ENCODE measurements at places on chromosomes 5 and 9.

GRCh38 chr5:56330806-56331205 lies 97.7 kb upstream of the ANKRD55 start:
- DNase-seq: no peak

DNA sequence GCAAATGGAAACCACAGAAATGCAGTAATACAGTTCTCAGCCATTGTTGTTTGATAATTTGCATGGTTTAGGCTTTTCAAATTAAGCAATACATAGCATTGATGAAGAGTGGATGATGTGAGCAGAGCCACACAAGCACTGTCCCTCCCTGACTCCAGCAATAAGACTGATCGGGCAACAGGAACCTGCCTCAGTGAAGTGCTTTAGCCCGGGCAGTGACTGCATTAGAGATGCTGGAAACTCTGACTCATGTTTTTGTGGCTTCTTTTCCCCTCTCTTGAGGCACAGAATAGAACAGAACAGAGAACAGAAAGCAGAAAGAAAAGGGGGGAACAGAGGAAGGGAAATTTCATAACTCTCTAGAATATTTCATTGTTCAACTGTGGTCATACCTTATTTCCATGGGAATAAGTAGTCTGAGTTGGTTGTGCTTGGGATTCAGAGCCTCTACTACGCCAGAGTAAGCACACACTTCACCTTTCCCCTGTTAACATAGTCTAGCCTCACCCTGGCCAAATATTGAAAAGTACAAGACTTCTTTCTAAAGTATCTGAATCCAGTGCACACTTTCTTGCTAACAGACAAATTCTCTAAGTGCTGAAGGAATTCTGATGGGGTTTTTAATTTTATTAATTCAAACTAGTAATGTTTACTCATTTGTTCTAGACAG lies 164.8 kb upstream of the VCAN start:
- DNase-seq: no peak

- no peak for DNase-seq
These were observed 253.4 kb downstream of the ARHGAP26 start for GRCh38 chr5:143023411-143024096.

DNA sequence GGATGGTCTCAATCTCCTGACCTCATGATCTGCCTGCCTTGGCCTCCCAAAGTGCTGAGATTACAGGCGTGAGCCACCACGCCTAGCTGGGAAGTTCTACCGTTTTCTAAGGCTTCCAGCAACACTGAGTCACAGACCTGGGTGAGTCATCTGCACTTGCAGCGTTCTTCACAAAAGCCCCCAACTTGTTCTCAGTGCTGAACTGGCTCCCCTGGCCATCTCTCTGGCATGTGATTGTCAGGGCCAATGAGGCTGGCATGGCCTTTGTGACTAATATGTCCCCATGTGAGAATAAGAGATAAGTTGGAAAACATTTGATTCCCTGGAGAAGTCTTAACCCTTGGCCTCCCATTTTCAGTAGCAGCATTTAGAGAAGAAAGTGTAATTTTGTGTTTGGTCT lies 124.4 kb downstream of the WDR41 start:
- no peak for DNase-seq

DNA sequence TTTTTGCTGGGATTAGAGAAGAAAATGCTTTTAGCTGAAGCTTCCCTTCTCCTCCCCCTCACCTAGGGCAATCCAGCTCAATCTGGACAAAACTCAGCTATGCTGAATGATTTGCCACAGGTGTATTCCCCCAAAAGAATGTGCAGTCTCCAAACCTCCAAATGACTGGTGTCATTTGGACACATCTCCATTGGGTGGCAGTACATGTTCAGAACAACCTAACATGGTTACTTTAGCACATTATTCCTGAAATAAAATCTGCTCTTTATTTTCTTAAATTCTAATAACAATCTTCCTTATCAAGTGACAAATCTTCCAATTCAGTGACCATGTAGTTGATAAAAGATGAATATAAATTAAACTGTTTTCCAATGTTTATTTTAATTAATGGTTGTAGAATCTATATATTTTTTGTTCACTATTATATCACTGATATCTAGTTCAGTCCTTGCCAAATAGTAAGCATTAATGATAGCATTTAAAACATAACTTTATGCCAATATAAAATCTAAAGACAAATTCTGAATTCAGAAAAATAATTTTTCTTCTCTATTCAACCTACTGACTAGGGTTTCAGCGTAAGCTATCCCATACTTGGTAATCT lies 61.3 kb upstream of the MOCS2 start:
- DNase-seq: no peak

DNA sequence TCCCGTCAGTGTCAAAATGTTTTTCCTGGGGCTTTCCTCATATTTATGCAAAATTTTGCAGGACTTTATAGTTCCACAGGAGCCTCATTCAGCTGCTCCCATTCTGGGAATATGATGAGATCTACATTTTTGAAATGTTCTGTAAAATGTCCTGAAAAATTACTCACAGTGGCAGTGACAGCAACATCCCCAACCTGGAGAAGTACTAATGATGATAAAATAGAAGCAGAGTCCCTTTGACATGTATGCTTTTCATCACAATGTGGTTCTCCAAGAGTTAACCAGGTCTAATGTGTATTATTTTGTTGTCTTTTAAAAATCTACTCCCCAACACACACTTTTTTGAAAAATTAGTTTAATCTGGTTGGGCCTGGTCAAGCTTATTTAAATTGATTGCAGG lies 36.1 kb downstream of the RORB start:
- no peak for DNase-seq

DNA sequence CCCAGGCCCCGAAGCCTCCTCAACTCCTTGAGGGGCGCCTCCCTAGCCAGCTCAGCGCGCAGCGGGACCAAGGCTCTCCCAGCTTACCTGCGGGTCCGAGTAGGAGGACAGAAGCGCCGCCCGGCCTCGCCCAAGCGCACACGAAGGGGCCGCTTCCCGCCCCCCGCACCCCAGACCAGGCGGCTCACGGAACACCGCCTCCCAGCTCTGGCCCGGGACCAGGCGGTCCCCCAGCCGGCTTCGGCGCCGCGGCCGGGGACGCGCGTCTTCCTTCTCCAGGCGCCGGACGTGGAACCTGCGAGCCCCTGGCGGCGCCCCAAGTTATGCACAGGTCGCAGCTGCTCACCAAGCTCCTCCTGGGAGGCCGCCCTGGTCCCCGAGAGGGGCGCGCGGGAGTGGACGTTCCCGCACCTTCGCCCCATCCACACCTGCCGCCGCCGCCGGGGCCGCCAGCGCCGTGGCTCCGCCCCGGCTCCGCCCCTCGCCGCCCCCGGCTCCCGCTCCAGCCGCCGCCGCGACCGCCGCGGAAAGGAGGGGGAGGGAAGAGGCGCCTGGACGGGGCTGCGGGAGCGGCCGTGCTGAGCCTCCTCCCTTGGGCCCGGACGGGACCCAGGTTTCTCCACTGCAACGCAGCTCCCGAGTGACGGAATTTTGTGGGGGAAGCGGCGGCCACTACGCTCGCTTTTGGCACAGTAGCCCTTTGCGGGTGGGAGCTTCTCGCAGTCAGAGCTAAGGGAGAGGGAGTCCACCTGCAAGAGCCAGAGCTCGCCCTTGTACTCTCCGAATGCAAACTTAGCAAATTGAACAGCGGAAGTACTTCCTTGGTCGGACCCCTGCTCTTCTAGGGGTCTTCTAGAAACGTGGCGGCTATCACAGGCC lies 77.5 kb upstream of the IFNE start:
- peak; percentile 54 for DNase-seq

DNA sequence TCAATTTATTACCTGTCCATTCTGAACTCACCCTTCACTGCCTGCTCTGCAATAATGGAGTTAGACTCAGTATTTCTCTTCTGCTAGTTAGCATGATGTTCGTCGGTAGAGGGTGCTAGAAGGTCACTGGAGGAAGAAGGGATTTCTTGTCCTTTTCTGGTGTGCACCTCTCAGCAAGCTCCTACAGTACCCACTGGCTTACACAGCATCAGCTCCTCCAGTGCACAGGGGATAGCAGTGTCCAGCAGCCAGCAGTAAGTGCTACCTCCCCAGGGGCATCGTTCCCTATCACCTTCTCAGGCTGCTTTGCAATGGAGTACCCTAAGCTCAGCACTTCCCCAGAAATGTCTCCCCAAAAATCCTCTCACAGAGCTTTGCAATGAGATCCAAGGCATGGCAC lies 45.9 kb upstream of the APC start:
- no peak for DNase-seq

DNA sequence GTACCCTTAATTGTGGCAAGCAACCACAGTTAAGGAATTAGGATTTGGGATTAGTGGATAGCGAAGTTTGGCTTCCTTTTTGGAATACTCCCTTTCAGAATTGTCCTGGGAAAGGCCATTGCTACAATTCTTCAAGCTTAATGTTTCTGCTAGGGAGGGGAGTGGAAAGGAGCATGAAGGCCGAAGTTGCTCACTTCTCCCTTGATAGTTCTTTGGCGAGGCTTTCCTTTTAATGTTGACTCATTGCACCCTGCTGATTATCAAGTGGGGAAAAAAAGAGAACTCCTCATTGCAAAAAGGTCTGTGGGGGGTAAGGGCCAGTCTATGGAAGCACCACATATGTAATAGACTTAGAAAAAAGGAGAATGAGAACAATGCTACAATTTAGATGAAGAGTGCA lies 30.7 kb downstream of the GRIN3A start:
- DNase-seq: no peak

DNA sequence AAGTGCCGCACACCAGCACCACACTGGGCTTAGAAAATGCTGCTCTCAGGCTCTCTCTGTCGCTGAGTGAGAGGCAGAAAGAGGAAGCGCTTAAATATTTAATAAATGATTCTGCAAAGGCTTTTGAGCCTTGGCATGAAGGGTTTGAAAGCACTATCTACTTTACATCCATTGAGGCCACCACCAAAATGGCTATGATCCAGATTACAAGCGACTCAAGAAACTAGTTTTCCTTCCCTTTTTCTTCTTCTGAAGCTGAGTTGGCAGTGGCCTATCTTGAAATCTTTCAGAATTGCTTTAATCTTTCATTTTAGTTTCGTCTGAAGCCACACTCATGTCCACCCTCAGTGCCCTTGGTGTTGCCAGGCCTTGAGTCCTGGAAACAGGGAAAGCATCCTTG lies 59.5 kb downstream of the EBF1 start:
- no peak for DNase-seq

DNA sequence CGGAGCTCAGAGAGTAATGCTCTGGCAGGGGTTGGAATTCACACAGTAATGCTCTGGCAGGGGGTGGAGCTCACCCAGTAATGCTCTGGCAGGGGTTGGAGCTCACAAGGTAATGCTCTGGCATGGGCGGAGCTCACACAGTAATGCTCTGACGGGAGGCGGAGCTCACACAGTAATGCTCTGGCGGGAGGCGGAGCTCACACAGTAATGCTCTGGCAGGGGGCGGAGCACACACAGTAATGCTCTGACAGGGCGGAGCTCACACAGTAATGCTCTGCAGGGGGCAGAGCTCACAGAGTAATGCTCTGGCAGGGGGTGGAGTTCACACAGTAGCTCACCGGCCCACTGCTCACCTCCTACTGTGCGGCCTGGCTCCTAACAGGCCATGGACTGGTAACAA lies 47.2 kb upstream of the LPCAT1 start:
- DNase-seq: no peak

GRCh38 chr9:15192856-15193255 lies 114.2 kb downstream of the TTC39B start:
- DNase-seq: no peak

DNA sequence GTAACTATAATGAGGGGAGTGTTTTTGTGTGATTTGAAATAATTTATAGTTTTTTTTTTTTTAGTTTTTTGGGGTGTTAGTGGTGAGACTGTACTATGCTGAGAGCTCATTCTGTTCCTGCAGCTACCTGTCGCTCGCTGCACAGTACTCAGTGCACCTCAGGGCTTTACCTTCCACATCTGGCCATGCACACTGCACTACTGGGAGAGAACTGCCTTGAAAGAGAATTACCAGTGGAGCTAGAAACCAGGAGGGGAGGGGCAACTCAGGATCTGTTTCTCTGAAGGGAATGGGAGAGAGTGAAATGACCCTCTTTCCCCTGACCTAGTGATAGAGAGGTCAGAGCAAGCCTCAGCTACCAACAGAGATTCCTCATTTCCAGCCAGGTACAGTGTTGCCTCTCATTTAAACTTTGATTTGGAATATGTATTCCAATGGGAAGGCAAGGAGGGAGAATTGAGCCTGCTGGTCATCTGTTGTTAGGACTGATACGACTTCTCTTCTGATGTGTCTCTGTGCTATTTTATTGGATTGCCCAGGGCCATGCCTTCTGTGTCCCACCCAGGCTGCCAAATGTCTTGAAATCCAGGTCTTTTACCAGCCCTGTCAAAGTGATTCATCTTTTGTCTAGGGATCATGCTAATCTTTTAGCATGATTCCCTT lies 8.9 kb downstream of the ATG10 start:
- no peak for DNase-seq

DNA sequence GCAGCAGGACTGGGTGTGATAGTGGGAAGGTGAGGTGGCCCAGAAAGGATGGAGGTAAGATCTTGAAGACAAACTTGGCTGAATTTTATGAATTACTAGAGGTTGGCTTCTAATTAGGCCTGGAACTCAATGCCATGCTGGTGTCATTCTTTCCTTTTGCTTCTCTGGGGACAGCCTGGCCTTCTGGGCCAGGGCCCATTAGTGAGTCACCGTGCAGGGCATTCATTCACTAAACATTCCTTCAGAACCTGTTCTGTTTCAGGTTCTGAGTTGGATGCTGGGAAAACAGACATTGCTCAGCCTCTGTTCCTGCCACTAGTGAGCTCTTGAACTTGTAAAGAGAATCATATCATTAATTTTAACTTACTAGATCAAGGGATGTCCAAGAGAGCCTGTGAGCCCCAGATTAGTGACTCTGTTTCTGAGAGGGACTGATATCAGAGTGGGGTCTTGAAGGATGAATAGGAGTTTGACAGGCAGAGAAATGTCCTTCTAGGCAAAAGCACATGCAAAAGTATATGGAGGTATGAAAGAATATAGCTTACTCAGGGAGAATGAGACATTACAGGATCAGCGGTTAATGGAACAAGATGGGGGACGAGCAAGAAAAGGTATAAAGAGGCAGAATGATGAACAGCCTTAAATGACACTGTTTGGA lies 66.5 kb downstream of the LHX2 start:
- DNase-seq: no peak

GRCh38 chr5:133469252-133469651 lies 143.1 kb downstream of the FSTL4 start:
- no peak for DNase-seq

DNA sequence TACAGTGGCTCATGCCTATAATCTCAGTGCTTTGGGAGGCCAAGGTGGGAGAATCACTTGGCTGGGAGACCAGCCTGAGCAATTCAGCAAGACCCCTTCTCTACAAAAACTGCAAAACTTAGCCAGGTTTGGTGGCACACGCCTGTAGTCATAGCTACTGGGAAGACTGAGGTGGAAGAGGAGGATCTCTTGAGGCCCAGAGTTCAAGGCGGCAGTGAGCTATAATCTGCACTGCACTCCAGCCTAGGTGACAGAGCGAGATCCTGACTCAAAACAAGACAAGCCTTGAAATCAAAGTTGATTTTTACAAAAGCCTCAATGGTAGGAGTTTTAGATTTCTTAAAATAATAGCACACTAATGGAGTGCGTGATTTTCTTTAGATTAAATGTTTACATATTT lies 14.6 kb downstream of the UBE2D2 start:
- DNase-seq: no peak
